ENCODE measurements at places on chromosomes 2 and 18.

GRCh38 chr2:177905640-177906039 lies 166.9 kb downstream of the PDE11A start:
- no peak for DNase-seq

GRCh38 chr2:116499389-116499788 lies 1315.1 kb upstream of the DDX18 start:
- no peak for DNase-seq

DNA sequence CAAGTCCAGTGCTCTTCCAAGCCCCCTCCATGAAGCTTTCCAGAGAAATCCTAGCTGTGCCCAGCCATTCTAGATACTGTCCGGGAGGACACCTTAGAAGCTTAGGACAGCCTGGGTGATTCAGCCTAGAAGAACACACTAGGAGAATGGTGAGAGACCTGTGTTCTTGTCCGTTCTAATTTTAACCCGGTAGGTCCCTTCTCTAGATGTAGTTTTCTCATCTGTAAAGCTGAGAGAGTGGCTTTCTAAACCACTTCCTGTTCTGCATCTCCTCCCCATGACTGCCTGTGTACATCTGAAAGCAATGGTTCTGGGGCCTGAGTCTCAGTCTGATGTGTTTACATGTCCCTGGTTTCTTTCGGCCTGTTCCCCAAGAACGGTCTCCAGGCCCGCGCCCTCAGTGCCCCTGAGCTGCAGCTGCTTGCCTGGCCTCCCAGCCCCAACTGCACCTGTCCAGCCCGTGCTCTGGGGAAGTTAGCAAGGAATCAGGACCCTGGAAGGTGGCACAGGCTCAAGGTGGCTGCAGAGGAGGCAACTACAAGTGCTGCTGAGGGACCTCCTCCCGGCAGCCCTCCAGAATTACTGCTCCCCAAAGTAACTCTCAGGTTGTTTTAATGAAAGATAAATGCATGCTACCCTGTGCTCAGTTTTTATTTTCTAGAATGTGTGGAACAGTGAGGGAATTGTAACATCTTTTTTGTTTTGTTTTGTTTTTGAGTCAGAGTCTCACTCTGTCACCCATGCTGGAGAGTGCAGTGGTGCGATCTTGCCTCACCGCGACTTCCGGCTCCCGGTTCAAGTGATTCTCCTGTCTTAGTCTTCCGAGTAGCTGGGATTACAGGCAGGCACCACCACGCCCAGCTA lies 105.9 kb downstream of the LBH start:
- no peak for DNase-seq

- no peak for DNase-seq
Measured at GRCh38 chr2:41940060-41940744, 107.6 kb upstream of the PKDCC start.

GRCh38 chr2:128775914-128776285 lies 457.2 kb upstream of the HS6ST1 start:
- DNase-seq: no peak

DNA sequence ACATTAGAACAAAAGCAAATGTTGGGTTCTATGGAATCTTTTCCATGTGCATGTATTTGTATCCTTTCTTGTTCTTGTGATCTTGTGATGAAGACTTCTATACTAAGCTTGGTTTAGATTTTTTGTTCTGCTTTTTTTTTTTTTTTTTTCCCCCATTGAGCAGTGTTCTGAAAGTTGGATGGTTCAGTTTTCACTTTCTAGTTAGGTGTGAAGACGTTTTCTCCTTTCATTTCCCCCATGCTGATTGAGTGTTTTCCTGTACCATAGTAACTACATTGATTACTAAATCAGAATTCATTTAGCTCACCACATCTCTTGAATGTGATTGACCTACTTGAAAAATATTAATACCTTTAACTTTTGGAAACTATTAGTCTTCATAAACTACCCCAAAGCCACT lies 34.1 kb downstream of the NOP58 start:
- DNase-seq: no peak

- no peak for DNase-seq
Measured at GRCh38 chr18:433298-433697, 67.2 kb downstream of the COLEC12 start.

- DNase-seq: no peak
Measured at GRCh38 chr18:35511428-35511827, 13.7 kb upstream of the INO80C start.

GRCh38 chr18:21911551-21911950 lies 171.0 kb downstream of the MIB1 start:
- no peak for DNase-seq

- DNase-seq: no peak
Measured at GRCh38 chr18:10604182-10604581, 78.4 kb downstream of the NAPG start.

- no peak for DNase-seq
Measured at GRCh38 chr2:222289278-222290160, 9.3 kb downstream of the PAX3 start.

- DNase-seq: no peak
Measured at GRCh38 chr2:159110784-159111183, 142.3 kb downstream of the TANC1 start.

DNA sequence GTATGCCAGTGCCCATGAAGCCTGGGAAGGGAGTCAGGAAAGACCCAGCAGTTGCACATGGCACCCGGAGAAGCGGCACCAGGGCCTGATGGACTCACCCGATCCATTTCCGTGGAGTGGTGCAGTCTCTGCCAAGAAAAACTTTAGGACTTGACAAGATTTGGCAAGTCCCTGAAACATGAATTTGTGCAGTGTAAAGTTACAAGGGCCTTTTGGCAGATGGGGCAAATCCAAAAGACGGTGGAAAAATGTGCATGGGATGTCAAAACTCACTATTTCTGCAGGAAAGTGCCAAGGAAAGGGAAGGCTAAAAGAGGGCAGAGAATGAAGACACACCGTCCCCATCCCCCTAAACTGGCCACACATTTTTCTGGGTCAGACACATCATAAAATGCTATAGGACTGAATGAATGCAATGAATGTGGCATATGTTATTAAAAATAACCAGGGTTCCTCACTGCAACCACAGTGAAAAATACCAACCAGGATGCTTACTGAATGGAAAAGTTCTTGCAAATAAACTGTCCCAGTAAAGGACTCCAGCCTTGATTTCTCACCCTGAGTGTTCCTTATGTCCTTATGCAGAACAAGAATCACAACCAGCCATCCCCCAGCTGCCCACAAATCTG lies 173.5 kb upstream of the SIX2 start:
- no peak for DNase-seq

DNA sequence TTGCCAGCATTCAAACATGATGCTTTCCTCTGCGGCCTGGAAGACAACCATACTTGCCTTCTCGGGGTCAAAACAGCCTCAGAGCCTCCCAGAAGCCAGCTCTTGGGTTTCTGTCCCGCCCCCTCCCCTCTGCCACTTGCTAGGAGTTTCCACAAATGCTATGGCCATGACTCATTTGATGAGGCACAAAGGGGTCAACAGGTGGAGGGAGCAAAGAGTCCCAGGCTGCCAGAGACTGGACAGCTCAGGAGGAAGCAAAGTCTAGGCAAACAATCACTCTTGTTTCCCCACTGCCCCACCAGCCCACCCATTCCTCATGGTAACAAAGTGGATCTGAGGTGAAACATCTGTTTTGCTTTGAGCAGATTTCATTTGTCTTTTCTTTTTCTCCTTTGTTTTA lies 551.1 kb downstream of the TNS1 start:
- no peak for DNase-seq

DNA sequence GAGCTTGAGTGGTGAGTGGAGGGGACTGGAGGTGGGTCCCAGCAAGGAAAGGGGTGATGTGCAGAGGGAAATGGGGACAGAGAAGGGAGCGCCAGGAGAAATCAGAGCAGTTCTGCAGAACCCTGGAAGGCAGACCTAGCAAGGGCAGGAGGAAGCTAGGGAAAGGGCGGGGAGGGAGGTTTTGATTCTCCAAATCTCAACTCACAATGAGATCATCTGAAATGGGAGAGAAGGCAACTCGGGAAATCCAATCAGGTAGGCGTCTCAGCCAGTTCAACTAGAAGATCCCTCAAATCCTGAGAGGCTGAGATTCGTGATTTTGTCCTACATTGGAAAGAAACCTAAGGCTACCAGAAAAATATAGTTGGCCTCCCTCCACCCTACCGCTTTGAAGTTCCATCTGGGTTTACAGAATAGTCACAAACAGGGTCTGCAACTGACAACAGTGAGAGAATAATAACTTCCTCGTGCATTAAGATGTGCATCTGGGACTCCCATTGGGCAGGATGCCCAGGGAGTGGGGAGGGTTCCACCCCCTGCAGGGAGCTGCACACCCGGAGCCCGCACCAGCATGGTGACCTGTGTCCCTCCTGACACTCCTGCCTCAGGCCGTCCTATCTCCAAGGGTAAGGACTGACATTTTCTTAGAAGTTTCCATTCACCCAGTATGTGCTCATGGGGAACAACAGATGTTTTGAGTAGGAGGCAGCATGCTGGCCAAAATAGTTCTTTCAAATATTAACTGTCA lies 113.3 kb upstream of the ODC1 start:
- DNase-seq: no peak

DNA sequence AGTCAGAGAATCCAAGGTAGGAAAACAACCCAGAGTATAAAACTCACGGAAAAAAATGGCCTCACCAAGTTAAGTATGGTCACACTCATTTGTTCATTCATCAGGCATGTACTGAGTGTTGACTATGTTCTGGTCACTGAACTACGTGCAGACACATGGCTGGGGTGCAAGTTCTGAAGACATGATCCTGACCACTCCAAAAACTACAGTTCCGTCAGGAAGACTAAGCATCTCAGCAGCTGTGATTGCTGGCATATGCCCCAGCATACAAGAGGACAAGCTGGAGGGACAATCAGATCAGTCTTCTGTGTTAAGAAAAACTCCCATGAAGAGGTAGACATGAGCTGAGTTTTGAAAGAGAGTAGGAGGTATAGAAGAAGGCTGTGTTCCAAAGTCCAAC lies 72.8 kb downstream of the TCF4 start:
- no peak for DNase-seq

DNA sequence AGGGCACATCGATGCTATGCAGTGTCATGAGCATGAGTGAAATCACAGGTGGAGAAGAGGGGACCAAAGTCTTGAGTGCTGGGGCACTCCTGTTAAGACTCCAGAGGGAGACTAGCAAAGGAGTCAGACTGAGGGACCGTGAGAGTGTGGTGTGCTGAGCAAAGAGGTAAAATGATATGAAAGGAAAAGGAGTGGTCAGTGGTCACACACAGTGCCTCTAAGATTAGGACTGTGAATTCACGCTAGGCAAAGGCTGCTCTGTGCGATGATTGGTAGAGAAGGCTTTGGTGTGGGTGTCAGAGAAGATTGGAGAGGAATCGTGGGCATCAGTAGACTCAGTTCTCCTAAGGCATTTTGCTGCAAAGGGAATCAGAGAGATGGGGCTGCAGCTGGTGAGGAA lies 12.8 kb downstream of the SOCS6 start:
- DNase-seq: no peak

- DNase-seq: no peak
Measured at GRCh38 chr2:238146884-238147544, 8.5 kb downstream of the KLHL30 start.

GRCh38 chr18:59127047-59127446 lies 12.6 kb upstream of the SEC11C start:
- no peak for DNase-seq

DNA sequence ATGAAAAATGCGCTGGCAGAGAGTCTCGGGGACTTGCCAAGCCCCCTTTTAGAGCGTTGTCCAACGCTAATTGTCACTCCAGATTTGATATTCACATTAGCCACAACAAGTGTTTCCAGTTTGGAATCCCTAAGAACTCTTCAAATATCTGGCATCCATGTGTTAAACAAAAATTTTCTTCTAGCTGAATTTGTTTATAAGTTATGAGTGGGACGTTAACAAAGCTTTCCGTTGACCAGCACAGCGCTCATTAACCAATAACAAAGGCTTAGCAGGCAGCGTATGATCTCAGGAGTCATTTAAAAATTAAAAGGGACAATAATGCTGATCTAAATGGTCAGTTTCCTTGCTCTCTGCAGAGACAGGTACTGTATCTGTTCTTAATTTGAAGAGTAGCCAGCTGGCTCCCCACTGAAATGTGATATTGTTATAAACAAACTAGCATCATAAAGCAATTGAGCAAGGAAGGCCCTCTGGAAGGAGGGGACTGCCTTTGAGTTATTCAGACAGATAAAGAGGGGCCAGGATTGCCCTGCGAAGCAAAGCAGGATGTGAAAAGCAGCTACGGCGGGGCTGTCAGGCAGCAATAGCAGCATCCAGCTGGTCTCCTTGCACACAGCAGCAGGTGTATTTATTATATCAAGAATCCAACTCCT lies 337.2 kb upstream of the SALL3 start:
- DNase-seq: no peak

DNA sequence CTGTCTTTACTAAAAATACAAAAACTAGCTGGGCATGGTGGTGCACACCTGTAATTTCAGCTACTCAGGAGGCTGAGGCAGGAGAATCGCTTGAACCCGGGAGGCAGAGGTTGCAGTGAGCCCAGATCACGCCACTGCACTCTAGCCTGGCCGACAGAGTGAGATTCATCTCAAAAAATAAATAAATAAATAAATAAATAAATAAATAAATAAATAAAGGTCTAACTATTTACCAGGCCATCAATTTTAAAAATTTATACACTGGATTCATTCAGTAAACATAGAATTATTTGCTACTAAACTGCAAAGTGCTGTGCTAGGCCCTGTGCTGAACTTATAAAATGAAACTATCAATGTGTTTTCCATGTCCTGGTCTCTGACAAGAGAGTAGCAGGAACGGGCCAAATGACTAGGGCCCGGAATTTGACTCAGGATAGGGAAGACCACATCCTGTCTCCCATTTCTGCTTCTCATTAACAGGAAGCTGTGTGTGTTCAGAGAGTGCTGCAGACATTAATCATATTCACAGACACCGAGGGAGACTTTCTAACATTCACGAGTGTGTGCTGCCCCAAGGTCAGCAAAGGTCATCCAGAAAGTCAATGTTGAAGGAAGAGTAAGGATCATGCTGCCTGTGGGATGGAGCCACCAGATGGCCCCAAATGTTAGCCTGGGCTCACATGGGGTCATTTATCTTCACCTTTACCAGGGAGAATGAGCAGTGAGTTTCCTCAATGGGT lies 95.8 kb downstream of the SPP2 start:
- DNase-seq: no peak

GRCh38 chr2:48725696-48726494 lies 29.6 kb downstream of the LHCGR start:
- DNase-seq: no peak

GRCh38 chr2:30886080-30886479 lies 78.8 kb upstream of the CAPN13 start:
- DNase-seq: no peak

DNA sequence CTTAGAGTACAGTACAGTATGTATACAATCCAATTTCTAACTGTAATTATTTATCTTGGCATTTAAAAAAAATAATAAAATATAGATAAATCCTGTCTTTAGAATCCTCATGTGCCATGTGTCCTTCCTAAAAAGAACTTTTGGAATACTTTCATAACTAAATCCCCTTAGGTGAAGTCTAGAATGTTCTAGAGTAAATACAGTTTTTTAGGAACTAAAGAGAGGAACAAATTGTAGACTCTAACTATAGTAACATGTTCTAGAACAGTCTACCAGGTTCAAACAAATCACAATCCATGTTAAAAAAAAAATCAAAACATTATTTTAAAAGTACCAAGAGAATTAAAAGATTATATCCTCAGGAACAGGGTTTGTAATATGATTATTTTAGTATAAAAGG lies 80.6 kb upstream of the CCDC141 start:
- DNase-seq: no peak

Measured in T47D (cell line).